ENCODE measurements at places on chromosomes 16 and 17.

GRCh38 chr16:11033629-11034420, 89.5 kb downstream of the CLEC16A start:
- DNase-seq = peak; percentile 93

- DNase-seq = peak; percentile 35
These were observed 96.1 kb downstream of the C17orf67 start for GRCh38 chr17:56737421-56738161.

DNA sequence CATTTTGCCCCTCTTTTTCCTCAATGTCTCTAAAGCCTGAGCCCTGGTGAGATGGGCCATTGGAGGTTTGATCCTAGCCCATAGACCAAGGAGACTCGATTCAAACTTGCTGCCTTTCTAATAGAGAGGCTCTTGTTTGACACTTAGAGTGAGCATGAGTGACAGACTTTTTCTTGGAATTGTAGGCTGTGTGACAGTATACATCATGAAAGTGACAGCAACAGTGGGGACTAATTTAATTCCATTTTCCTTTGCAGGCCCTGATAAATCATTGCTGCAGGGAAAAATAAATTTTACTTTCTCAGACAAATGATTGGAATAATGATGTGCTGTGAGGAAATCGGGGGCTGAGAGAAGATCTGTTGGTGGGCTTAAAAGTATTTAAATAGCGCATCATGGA, 169.0 kb upstream of the NOL11 start:
- no peak for DNase-seq

GRCh38 chr17:74812109-74813009, 36.2 kb upstream of the NAT9 start:
- no peak for DNase-seq

GRCh38 chr16:66728117-66728787, 23.2 kb downstream of the DYNC1LI2 start:
- DNase-seq = peak; percentile 80

- no peak for DNase-seq
These were observed 505.3 kb downstream of the HAPSTR1 start for GRCh38 chr16:9596788-9597187.

GRCh38 chr17:4710693-4711634, 532 bp downstream of the ARRB2 start:
- no peak for DNase-seq

DNA sequence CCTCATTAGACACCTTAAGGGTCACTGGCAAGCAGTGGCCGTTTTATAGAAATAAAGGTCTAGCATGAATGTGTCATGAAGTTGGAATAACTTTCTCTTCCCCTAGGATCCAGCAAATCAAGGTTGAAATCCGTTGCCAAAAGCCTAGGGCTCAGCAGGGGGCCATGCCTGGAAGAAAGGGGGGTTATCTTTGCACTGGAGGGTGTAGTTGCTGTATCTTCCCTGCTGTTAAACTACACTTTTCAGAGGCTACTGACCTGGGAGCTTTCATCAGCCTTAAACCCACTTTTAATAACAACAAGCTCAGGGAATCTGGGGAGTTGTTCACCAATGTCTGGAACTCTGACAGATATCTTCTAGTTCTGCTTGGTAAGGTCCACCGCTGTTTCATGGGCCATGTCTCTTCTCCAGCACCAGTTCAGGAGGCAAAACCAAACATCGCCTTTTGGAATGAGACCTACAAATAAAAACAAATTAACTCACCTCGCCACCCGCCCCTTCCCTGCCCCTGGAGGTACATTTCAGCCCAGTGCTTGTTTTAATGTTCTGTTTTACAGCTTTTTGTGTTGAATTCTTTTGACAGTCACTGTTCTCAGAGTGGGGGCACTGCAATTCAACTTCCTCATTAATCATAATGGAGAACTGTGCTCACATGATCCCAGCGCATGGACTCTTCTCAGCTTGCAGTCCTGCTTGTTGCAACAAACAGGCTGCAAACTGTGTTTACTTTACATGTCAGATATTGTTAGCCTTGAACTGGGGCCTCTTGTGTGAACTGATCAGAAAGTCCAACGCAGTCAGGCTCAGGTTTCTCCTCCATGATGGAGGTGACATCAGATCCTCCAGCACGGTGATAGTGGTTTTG, 508.7 kb downstream of the KCNJ2 start:
- DNase-seq = no peak

DNA sequence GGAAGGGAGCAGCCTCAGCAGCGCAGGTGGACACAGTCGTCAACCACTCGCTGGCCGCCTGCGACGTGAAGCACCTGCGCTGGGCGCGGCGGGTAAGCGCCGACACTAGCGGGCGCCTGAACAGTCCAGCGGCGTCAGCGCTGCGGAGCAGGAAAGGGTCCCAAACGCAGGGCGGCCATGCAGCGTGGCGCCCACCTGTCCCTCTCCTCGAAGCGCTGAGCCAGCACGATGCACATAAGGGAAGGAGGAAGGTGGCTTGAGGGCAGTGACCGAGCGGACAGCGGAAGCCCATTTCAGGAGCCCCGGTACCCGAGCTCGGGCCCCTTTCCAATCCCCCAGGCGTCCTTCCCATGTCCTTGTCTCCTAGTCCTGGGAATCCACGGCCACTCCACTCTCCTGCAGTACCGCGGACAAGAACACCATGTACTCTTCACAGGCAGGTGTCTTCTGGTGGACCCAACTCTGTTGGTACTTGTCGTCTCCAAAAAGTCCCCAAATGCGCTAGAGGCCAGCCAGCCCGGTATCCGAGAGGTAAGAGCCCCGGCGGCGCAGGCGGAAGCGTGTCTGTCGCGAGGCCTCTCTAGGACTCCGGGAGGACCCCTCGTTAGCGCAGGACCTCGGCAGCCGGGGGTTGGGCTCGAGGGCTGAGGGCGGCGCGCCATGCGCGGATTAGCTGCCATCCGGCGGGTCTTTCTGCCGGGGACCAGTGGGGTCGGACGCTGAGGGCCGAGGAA, 14.4 kb downstream of the ZNF232 start:
- DNase-seq = no peak

DNA sequence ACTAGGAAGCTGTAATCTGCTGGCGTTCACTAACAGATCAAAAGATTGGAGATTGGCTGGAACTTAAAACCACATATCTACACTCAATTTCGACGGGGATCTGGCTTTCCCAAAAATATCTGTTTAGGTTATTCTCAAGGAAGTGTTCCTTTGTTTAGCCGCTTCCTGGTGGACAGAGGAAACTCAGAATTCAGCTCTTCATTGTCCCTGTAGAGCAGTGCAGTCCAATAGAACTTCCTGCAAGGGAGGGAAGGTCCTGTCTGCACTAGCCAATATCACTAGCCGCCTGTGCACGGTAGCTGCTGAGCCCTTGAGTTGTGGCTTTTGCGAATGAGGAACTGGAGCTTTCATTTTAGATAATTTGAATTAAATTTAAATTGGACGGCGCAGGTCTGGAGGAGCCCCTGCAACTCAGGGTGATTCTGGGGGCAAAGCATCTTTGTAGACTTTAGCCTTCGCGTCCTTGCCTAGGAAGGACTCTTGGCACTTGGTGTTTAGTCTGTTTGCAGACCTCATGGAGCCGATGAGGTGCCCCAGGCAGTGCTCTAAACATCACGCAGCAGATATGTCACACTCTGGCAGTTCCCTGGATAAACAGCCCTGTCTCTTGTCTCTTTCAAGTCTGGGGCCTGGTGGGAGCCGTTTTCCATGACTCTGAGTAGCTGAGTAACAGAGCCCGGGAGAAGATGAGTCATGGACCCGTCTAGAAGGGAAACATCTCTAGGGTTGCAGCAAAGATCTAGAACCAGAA, 122.2 kb downstream of the CCDC182 start:
- DNase-seq = peak; percentile 56

Data from fibroblast of pulmonary artery (primary cell).